ENCODE measurements at places on chromosomes 2 and 18. TPM values are rescaled to one million over a fixed set of nuclear protein-coding genes. Genes with fewer than 3 reads are reported as not detected.

GRCh38 chr2:13745330-13745729, 887.2 kb upstream of the LRATD1 start:
- DNase-seq: no peak
- H3K4me3 ChIP-seq: no peak overlapping the region
- H3K27ac ChIP-seq: no peak overlapping the region
- H3K27me3 ChIP-seq: no peaks in the 10 kb centered on the region
- no peaks in the 10 kb centered on the region for H3K4me1 ChIP-seq

DNA sequence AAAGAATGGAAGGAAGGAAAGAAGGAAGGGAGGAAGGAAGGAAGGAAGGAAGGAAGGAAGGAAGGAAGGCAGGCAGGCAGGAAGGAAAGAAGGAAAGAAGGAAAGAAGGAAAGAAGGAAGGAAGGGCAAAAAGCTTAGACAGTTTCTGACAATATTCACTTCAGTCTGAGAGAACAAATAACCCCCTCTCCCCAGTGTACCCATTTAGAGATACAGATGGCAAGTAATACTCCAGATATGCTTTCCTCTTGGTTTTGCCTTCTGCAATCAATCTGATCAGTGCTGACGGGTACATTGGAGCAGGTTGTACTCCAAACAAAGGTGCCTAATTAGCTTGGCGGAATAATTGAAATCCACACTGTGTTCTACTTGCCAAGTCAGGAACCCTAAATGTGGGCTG, 534.6 kb upstream of the TMEFF2 start:
- no peaks in the 10 kb centered on the region for H3K27me3 ChIP-seq
- H3K36me3 ChIP-seq: no peaks in the 10 kb centered on the region
- no peak overlapping the region for H3K27ac ChIP-seq
- H3K4me3 ChIP-seq: no peak overlapping the region

- H3K27ac ChIP-seq: peak overlapping the region; percentile 26
- no peak overlapping the region for H3K4me3 ChIP-seq
- DNase-seq: no peak
- H3K27me3 ChIP-seq: no peaks in the 10 kb centered on the region
- H3K4me1 ChIP-seq: peaks cover 4% of the 10 kb centered on the region
- no peaks in the 10 kb centered on the region for H3K36me3 ChIP-seq
These were observed 502.9 kb upstream of the ZEB2 start for GRCh38 chr2:145022666-145023333.

GRCh38 chr18:68722821-68723220, 7.9 kb upstream of the TMX3 start:
- DNase-seq: no peak
- H3K36me3 ChIP-seq: no peaks in the 10 kb centered on the region
- H3K27ac ChIP-seq: no peak overlapping the region
- peaks cover 9% of the 10 kb centered on the region for H3K4me1 ChIP-seq
- no peak overlapping the region for H3K4me3 ChIP-seq

CSRNP3 gene
- total RNA-seq: 6.5 TPM

CFC1 gene
- total RNA-seq: not detected

FHOD3 gene
- 17.8 TPM for total RNA-seq
